Upper lobe of right lung (tissue), 1 donor: ENCODE measurements at places on chromosomes 7 and 10.

- no peak for DNase-seq
- H3K4me3 ChIP-seq: no peak overlapping the region
- H3K27ac ChIP-seq: no peak overlapping the region
Measured at GRCh38 chr10:51421853-51422252, 277.5 kb downstream of the CSTF2T start.

- H3K27ac ChIP-seq: no peak overlapping the region
- no peak overlapping the region for H3K4me3 ChIP-seq
- H3K36me3 ChIP-seq: no peaks in the 10 kb centered on the region
- no peak for DNase-seq
- H3K27me3 ChIP-seq: no peaks in the 10 kb centered on the region
- peaks cover 4% of the 10 kb centered on the region for H3K4me1 ChIP-seq
Measured at GRCh38 chr7:127872122-127872521, 159.1 kb downstream of the LRRC4 start.

- H3K36me3 ChIP-seq: no peaks in the 10 kb centered on the region
- no peak overlapping the region for H3K4me3 ChIP-seq
- H3K4me1 ChIP-seq: no peaks in the 10 kb centered on the region
- no peak for DNase-seq
- no peak overlapping the region for H3K27ac ChIP-seq
Measured at GRCh38 chr7:54333952-54334351, 208.2 kb upstream of the VSTM2A start.

GRCh38 chr7:39695852-39696586, 72.6 kb downstream of the RALA start:
- no peak overlapping the region for H3K4me3 ChIP-seq
- H3K4me1 ChIP-seq: no peaks in the 10 kb centered on the region
- no peak overlapping the region for H3K27ac ChIP-seq
- H3K27me3 ChIP-seq: no peaks in the 10 kb centered on the region

- DNase-seq: no peak
- peaks cover 33% of the 10 kb centered on the region for H3K4me1 ChIP-seq
- H3K4me3 ChIP-seq: no peak overlapping the region
Measured at GRCh38 chr7:135959646-135960363, 17.4 kb downstream of the MTPN start.

DNA sequence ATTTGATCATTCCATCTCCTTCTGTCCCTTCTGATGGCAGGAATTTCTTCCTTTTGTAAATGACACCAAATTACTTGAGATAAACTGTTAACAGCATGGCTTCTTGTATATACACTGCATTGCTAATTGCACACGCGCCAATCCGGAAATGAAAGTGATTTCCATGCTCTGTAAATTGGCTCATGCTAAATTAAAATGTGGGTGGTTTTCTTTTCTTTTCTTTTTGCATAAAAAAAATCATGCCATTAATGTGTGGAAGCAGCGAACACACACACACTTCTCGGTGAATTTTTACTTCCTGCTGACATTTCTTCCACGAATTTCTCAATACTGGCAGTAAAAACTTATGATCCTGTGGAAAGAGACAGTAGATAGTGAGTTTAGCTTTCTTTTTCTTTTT, 123.1 kb upstream of the CCDC6 start:
- no peak overlapping the region for H3K4me3 ChIP-seq
- H3K4me1 ChIP-seq: peaks cover 15% of the 10 kb centered on the region
- H3K27ac ChIP-seq: no peak overlapping the region
- DNase-seq: no peak
- no peaks in the 10 kb centered on the region for H3K27me3 ChIP-seq
- no peaks in the 10 kb centered on the region for H3K36me3 ChIP-seq

- no peaks in the 10 kb centered on the region for H3K4me1 ChIP-seq
- no peak overlapping the region for H3K4me3 ChIP-seq
- DNase-seq: peak; percentile 81
Measured at GRCh38 chr7:30974605-30975255, 11.0 kb downstream of the GHRHR start.

DNA sequence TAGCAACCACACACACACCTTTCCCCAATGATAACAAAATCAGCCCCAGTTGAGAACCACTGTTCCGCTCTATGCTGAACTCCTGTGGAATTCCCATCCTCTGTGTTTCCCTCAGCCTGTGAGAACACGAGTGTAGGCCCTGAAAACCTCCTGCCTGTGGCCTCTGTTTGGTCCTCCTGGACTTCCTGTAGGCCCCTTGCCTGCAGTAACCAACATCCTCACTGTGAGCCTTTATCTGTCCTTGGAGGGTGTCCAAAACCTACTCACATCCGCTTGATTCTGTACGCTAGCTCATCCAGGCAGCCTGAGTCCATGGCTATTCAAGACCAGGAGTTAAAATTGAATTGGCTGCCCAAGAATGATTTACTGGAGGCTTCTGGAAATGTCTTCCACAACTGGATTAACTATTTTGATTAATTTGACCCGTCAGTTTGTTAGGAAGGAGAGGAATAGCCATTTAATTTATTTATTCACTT, 149.8 kb downstream of the AKR1D1 start:
- no peaks in the 10 kb centered on the region for H3K4me1 ChIP-seq
- H3K36me3 ChIP-seq: no peaks in the 10 kb centered on the region
- no peak overlapping the region for H3K4me3 ChIP-seq
- H3K27ac ChIP-seq: no peak overlapping the region

- H3K27me3 ChIP-seq: no peaks in the 10 kb centered on the region
- no peak overlapping the region for H3K27ac ChIP-seq
- H3K4me3 ChIP-seq: no peak overlapping the region
- H3K36me3 ChIP-seq: no peaks in the 10 kb centered on the region
- no peak for DNase-seq
Measured at GRCh38 chr7:148374396-148375259, 215.9 kb upstream of the C7orf33 start.

GRCh38 chr10:79542626-79543025, 17.6 kb downstream of the SFTPA2 start:
- no peak overlapping the region for H3K27ac ChIP-seq
- no peak for DNase-seq
- no peak overlapping the region for H3K4me3 ChIP-seq
- H3K27me3 ChIP-seq: no peaks in the 10 kb centered on the region

- DNase-seq: no peak
- no peak overlapping the region for H3K4me3 ChIP-seq
- H3K27ac ChIP-seq: no peak overlapping the region
- H3K4me1 ChIP-seq: no peaks in the 10 kb centered on the region
- no peaks in the 10 kb centered on the region for H3K27me3 ChIP-seq
Measured at GRCh38 chr7:156791241-156791640, 101.7 kb downstream of the LMBR1 start.

DNA sequence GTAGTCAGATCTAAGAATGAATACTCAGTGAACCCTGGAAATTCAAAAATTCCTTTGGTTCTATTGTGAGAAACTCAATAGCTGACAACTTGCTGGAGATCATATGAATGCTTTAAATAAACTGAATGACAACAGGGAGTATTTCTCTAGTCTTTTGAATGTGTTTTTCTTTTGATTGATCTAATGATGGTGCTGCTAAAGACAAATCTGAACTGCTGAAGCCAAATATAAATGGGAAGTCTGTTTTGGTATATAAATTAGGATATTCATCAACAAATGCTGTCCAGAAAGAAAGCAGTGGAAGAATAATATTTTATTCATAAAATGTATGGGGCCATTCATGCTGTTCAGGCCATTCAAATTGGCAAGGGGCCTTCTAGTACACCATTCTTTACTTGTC, 79.4 kb downstream of the ITGB1 start:
- no peak for DNase-seq
- H3K27me3 ChIP-seq: no peaks in the 10 kb centered on the region
- no peak overlapping the region for H3K4me3 ChIP-seq
- no peaks in the 10 kb centered on the region for H3K4me1 ChIP-seq
- H3K27ac ChIP-seq: no peak overlapping the region
- H3K36me3 ChIP-seq: no peaks in the 10 kb centered on the region

GRCh38 chr10:69860271-69860670, 58.6 kb downstream of the COL13A1 start:
- no peaks in the 10 kb centered on the region for H3K27me3 ChIP-seq
- no peak overlapping the region for H3K27ac ChIP-seq
- no peaks in the 10 kb centered on the region for H3K36me3 ChIP-seq
- H3K4me1 ChIP-seq: peaks cover 10% of the 10 kb centered on the region
- H3K4me3 ChIP-seq: no peak overlapping the region

DNA sequence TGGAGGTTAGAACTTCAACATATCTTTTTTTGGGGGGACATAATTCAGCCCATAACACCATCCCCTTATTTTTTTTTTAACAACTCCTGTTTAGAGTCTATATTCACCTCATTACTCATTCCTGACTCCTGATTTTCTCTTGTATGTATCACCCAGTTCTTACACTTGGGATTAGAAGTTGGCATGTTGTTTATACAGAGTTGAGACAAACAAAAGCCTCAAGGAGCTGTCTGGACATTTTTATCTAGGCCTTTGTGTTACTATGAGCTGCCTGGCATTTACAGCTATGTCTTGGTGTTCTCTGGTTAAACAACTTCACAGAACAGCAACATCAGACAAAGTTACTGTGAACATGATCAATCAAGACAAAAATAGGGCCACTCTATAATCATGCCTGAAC, 517.5 kb downstream of the KIF20B start:
- no peaks in the 10 kb centered on the region for H3K27me3 ChIP-seq
- no peak for DNase-seq
- no peak overlapping the region for H3K27ac ChIP-seq
- H3K4me3 ChIP-seq: no peak overlapping the region
- no peaks in the 10 kb centered on the region for H3K4me1 ChIP-seq
